Non-pigmented ciliary epithelial cell (primary cell): ENCODE measurements at places on chromosomes 16 and 17.

- DNase-seq, result no peak
Observed at GRCh38 chr17:32998111-32998886, 6.7 kb downstream of the SPACA3 start.

DNA sequence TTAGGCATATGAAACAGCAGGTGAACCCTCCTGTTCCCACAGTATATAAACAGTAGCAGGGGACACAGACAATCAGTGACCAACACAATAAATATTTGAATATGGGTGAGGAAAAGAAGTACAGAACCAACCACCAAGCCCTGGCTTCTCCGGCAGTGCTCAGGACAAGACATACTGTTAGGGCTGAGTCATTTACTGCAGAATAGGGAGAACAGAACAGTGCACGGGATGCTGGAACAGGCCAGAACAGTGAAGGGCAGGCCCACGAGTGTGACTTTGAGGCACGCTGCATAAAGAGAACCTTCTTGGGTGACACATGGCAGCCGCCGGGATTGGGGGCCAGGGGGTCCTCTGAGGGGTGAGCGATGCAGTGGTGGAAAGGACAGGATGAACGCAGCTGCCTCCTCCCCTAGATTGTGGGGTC is 160.4 kb downstream of the CMIP start:
- DNase-seq, result no peak

DNA sequence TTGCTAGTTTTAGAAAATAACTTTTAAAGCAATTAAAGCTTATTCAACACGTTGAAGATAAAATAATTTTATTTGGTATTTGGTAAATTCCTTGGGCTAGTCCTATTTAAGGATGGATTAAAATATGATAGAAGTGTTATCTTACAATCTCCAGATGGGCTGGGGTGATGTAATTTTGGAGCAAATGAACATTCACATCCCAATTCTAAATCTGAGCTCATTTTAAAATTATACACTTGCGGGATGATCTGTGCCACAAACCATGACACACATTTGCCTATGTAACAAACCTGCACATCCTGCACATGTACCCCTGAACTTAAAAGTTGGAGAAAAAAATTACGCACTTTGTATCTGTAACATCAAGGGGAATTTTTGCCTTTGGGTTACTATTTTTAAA is 31.5 kb downstream of the NLK start:
- DNase-seq, result no peak

DNA sequence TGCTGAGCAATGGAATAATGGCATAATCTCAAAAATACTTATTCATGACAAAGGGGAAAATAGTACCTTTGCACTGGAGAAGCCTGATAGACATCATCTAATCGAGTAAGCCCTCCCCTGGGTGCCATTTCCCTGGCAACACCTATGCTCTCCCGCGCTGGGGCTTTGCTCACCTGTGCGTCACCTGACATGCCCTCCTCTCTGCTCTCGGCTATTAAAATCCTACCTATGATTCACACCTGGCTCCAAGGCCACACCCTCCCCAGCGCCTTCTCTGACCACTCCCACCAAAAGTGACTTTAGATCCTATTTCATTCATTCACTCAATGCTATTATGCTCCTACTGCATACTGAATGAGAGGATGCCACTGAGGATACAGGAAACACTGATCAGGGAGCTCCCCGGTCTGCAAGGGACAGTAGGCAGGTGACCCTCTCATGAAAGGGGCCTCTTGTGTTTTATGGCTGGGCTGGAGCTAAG is 83.9 kb downstream of the NT5M start:
- no peak for DNase-seq

GRCh38 chr16:83301971-83302370 is 505.8 kb upstream of the HSBP1 start:
- no peak for DNase-seq

DNA sequence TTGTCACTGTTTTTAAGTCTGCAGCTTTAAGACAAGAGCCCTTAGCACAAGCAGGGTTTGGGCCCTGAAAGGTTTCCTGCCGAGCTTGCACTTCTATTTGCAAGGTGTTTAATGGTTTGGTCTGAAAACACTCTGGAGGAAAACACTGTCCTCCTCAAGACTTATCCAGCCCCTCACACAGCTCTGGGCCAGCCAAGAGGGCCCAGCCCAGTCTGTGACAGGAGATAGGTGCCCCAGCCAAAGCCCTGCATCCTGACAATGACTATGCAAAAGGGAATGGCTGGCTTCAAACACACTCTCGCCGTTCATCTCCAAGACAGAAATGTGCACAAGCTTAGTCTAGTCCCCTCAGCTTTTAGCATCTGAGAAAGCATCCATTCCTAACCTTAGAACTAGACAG is 26.9 kb downstream of the MPG start:
- no peak for DNase-seq

- DNase-seq, result no peak
Observed at GRCh38 chr16:87702325-87702811, 63.4 kb downstream of the KLHDC4 start.

- no peak for DNase-seq
Observed at GRCh38 chr17:54235571-54235970, 412.8 kb downstream of the KIF2B start.

GRCh38 chr17:7479213-7480088 is at the start of gene ZBTB4:
ZBTB4 (minus strand) TSS chr17:7479631; CDS start chr17:7466801, 12,830 bp downstream.
- no peak for DNase-seq

DNA sequence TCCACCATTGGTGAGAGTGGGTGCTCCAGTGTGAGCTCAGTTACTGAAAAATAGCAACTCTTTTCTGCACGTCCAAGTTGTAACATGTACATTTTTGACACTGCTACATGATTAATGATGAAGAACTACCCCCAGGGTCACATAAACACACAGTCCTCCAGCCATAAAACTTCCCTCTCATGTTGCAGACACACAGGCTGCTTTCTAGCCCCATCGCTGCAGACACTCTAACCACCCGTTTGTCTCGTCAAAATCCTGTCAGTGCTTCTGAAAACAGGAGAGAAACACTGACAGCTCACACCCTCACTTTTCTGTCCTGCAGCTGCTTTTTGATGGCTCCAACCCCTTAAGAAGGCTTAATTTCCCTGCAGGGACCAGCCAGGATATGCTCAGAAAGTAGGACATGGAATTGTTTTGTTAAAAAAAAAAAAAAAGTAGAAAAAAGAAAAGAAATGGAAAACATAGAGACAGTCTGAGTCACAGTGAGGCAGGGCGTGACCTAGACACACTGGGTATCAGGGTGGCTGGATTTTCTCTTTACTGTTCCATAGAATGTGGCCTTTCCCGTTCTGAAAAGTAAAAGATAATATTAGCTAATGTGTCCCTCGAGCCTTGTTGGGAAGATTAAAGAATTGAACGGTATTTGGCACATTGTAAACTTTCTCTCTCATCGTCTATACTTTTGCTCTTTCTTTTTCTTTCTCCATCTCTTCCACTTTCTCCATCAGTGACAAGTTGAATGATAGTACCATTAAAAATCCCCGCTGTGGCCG is 20.7 kb upstream of the CCL5 start:
- DNase-seq, result no peak

DNA sequence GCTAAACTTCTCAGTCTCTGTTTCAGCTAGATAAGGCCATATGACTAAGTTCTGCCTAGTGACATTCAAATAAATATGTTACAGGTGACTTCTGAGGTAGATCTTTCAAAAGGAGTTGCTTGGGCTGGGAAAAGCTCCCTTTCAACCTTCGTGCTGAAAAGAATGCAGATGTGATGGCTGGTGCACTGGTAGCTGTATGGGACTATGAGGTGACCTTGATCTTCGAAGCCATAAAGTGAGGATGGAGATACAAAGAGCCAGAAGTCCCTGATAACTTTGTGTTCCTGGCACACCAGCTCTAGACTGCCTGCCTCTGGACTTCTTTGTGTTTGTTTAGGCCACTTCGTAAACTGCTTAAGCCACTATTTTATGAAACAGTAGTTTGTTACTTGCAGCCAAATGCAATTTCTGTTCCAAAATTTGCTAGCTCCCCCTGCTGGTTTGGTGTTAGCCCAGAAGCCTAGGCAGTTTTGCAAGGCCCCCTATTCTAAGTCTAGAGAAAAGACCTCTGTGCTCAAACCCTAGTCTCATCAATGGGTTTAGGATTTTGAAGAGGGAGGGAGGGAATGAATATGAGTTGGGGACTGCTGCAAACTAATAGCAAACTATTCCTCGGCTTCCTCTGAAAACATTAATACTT is 23.3 kb upstream of the ERCC4 start:
- no peak for DNase-seq

DNA sequence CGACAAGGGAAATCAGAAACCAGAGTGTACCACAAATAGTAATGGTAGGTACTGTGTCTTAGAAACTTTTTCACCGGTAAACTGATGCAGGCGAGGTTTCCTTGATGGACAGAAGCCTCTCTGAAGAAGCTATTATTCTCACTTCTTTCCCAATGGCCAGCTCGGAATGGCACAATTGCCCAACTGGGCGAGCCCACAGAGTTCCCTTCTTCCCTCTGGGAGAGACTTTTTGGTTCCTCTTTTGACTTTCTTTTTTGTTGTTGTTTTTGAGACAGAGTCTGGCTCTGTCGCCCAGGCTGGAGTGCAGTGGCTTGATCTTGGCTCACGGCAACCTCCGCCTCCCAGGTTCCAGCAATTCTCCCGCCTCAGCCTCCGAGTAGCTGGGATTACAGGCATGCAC is 16.9 kb downstream of the SLC43A2 start:
- DNase-seq, result no peak

- no peak for DNase-seq
Observed at GRCh38 chr16:58614212-58614611, 15.4 kb downstream of the CNOT1 start.

GRCh38 chr17:50036455-50037261 is 19.3 kb upstream of the ITGA3 start:
- no peak for DNase-seq

GRCh38 chr17:13253733-13254410 is 236.0 kb upstream of the ELAC2 start:
- no peak for DNase-seq

- no peak for DNase-seq
Observed at GRCh38 chr17:43768382-43768781, 9.8 kb upstream of the SOST start.

- no peak for DNase-seq
Observed at GRCh38 chr17:68255731-68256538, 8.1 kb downstream of the AMZ2 start.

DNA sequence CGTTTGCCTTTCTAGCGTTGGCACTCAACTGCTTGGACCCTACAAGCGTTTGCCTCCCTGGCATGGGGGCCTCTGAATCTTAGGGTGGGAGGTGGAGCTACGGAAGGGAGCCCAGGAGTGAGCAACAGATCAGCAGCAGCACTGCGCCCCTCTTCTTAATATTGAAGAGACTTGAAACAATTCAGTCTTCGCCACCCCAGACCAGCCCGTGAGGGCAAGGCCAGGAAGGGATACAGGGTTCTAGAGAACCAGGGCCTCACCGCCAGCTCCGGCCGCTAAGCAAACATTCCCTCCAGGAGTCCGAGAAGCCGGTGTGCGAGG is 1.5 kb upstream of the GPRC5C start:
- no peak for DNase-seq

- DNase-seq, result no peak
Observed at GRCh38 chr17:40547079-40547784, 18.0 kb downstream of the CCR7 start.

DNA sequence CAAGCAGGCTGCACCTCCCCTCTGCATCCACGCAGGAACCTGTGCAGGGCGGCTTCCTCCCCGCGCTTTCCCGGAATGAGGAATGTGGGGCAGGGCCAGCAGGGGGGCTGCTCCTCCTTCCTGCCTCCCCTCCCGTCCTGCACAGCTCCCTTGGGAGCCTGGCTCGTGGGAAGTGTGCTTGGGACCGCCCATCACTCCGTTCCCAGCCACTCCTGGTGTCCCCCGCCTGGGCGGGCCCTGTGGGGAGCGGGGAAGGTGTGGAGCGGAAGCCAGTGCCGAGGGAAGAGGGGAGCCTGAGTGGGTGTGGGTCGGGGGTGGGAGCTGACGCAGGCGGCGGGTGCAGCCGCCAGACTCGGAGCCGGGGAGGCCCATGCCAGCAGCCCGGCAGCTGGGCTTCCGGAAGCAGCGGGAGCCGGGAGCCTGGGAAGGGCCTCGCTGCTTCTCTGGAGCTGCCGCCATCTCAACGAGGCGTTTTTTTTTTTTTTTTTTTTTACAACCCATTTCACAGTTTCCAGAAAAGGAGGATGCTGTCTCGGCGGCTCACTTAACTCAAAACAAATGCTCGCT is 24.1 kb downstream of the BAHCC1 start:
- peak; percentile 47 for DNase-seq

- DNase-seq, result no peak
Observed at GRCh38 chr16:26651464-26651863, 415.3 kb upstream of the C16orf82 start.

DNA sequence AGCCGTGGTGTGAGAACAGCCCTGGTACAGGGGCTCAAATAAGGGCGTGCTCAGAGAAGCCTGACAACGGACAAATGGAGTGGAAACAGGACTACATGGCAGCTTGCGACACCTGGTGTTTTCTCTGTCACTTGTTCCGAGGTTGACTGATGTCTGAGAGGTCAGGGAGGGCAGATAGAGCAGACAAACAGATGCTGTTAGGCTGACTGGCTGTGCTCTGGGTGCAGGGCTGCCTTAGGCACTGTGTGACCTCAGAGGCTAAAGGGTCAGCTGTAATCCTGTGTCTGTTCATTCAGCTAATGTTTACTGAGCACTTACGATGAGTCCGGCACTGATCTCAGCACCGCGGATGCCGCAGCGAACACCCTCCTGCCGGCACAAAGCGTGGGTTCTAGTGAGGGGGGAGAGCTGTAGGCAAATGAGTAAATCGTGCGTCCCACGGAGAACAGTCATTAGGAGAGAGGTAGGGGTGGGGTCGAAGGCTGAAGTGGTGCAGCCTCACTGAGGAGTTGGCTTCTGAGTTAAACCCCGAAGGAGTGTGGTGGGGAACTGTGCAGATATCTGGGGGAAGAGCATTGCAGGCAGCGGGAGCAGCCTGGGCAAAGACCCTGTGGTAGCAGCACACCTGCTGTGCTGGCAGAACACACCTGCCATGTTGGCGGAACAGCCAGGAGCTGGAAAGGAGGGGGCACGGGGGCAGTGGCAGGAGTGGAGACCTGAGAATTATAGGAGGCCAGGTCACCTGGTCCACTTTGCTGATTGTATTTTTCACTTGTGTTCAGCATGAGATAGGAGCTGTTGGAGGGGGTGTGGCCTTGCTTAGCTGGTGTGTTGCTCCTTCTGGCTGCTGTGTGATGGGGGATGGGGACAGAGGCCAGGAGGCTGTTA is 35.0 kb downstream of the GPT2 start:
- no peak for DNase-seq

- DNase-seq, result no peak
Observed at GRCh38 chr17:40520991-40521453, 19.6 kb upstream of the TNS4 start.

- no peak for DNase-seq
Observed at GRCh38 chr17:78364436-78365281, 4.8 kb upstream of the SOCS3 start.

- no peak for DNase-seq
Observed at GRCh38 chr16:88065747-88066142, 114.5 kb downstream of the BANP start.
